ENCODE measurements at places on chromosomes 2 and 18. TPM values are rescaled to one million over a fixed set of nuclear protein-coding genes. Genes with fewer than 3 reads are reported as not detected.

- no peaks in the 10 kb centered on the region for H3K4me1 ChIP-seq
- H3K36me3 ChIP-seq = no peaks in the 10 kb centered on the region
- no peak overlapping the region for H3K4me3 ChIP-seq
- no peak overlapping the region for H3K27ac ChIP-seq
- no peak for DNase-seq
Measured at GRCh38 chr2:34912084-34912483, 1313.0 kb upstream of the FAM98A start.

DNA sequence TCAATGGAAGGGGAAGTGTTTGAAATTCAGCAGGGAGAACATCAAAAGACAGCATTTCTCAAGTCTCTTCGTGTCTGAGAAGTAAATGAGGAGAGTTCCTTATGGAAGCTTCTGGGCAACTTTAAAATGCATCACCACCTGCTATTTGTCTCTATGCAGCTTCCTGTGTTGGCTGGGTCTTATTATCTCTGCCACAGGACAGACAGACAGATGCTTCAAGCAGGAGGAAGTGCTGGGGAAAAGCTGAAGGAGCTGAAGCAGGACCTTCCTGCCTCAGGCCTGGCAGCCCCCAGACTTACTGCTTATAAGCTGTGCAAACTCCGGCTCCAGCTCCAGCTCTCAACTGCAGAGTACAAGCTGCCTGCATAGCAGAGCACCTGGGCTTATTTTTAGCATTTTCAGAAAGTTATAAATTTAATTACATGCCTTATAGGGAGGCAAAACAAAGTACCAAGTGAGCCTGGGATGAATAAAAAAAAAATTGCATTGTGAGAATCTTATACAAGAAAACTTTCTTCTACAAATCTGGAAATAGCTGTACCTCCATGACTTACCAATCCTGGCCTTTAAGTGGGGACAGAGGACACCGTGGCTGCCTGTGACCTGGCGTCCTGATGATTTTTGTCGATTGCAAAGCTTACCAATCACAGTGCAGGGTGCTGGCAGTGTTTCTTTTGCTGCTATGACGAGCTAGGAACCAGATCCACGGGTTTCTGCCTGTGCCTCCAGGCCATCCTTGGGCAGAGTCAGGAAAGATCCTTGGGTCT is 206.3 kb downstream of the SEPTIN10 start:
- H3K4me1 ChIP-seq = peaks cover 7% of the 10 kb centered on the region
- no peaks in the 10 kb centered on the region for H3K36me3 ChIP-seq
- H3K27me3 ChIP-seq = no peaks in the 10 kb centered on the region

GRCh38 chr2:231359441-231359840 is 36.1 kb upstream of the B3GNT7 start:
- H3K4me3 ChIP-seq = no peak overlapping the region
- H3K27ac ChIP-seq = no peak overlapping the region
- peaks cover 76% of the 10 kb centered on the region for H3K36me3 ChIP-seq

Gene CENPA
- total RNA-seq = not detected

Gene COL3A1
- total RNA-seq = 182 TPM

Data from esophagus muscularis mucosa (tissue), 4 donors.